ENCODE measurements at places on chromosomes 4 and X.

- no peak for DNase-seq
These were observed 57.3 kb downstream of the FRYL start for GRCh38 chr4:48722509-48723446.

GRCh38 chr4:32042486-32043247, 1322.5 kb downstream of the PCDH7 start:
- no peak for DNase-seq

- no peak for DNase-seq
These were observed 36.9 kb downstream of the FHDC1 start for GRCh38 chr4:152972821-152973628.

- no peak for DNase-seq
These were observed at the start of gene GPRASP2 for GRCh38 chrX:102712216-102712966. Gene GPRASP2 (plus strand): TSS chrX:102712448. CDS start chrX:102714870, 2,422 bp downstream.

DNA sequence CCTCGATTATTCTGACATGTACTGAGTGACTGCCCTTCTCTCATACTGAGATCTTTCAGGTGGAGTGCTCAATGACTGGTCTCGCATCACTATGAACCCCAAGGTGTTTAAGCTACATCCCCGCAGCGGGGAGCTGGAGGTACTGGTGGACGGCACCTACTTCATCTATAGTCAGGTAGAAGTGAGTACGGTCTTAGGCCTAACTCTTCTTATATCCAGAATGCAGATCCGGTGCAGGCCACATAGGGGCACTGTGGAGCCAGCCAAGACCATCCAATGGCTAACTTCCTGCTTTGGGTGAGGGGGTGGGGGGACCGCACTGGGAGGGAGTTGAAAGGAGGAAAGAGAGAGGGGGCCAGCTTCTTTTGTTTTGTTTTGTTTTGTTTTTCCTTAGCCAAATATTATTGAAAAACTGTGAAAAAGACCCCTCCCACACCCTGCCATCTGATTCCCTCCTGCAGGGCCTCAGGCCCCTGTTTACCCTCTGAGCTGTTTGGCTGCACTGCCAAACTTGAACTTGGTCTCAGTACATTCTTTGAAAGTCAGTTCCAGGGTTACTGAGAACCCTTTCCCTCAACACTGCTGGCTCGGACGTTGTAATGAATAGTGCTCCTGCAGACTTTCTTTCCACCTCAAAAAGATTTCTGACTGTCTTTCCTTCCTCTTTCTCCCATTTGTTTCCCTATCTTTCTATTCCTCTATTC, 16.2 kb downstream of the AWAT2 start:
- no peak for DNase-seq

- no peak for DNase-seq
These were observed 22.8 kb downstream of the NELFA start for GRCh38 chr4:1985780-1986577.

GRCh38 chr4:78818530-78819079, 42.5 kb downstream of the BMP2K start:
- no peak for DNase-seq

GRCh38 chrX:124954402-124954801, 365.3 kb upstream of the TEX13C start:
- no peak for DNase-seq

DNA sequence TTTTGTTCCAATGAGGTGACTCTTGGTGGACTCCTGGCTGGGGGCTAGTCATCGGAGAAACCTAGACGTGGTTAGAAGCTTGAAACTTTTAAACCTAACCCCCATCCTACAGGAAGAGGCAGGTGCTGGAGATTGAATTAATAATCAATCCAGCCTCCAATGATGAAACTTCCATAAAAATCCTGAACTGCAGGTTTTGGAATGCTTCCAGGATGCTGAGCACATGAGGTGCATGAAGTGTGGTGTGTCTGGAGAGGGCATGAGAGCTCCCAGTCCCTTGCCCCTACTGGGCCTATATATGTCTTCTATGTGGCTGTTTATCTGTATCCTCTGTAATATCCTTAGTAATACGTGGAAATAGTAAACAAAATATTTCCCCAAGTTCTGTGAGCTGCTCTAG, 90.7 kb upstream of the PDHA2 start:
- no peak for DNase-seq

GRCh38 chr4:837772-838171, 11.8 kb upstream of the CPLX1 start:
- no peak for DNase-seq

DNA sequence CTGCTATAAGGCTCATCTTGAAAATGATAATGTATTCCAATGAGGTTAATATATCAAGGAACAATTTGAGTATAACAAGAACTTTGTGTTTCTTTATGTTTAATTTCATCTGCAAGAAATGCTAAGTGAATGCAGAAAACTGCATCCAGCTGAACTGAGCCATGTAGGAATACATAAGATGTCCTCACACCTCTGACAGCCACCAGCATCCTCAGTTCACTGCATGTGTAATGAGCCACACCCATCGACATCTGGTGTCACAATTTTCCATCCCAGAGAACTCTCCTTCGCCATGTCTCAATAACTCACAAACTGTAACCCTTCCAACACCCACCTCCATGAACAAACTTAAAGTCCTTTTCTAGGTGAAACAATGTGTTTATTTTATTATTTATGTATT, 3.3 kb upstream of the IL21 start:
- no peak for DNase-seq

- DNase-seq, result peak; percentile 89
These were observed 4.5 kb downstream of the DTHD1 start for GRCh38 chr4:36285784-36286480.

DNA sequence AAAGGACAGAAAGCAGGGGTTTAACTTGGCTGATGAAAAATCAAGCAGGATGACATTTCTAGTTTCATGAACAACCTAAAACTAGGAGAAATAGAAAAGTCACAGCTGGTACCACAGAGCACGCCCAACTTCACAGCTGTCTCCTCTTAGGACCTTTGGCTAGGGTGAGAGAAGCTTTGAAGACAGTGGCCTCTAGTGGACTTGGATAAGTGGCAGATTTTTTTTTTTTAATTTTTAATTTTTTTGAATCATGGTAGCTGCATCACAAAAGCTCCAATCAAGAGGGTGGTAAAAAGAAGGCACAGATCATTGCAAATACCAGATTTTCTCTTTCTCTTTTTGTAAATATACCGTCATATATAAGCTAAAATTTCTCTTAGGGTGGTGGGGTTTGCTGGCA, 20.2 kb upstream of the MAP3K15 start:
- no peak for DNase-seq

- DNase-seq, result no peak
These were observed 156.1 kb downstream of the FRAS1 start for GRCh38 chr4:78213218-78213617.

DNA sequence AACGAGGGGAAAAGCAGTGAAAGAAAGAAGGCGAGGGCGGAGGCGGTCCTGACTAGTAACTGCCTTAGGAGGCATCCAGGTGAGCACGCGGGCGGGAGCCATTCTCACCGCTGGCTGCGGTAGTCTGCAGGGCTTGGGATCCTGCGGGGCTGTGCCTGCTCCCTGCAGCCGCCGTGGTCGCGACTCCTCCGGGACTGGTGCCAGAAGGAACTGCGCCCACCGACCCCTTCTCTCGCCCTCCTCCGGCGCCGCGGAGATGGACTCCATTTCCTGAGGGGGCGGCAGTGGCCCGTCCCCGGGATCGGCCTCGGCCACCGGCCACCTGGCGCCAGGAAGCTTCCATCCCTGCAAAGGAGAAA, 543 bp downstream of the NFXL1 start:
- DNase-seq, result peak; percentile 2

DNA sequence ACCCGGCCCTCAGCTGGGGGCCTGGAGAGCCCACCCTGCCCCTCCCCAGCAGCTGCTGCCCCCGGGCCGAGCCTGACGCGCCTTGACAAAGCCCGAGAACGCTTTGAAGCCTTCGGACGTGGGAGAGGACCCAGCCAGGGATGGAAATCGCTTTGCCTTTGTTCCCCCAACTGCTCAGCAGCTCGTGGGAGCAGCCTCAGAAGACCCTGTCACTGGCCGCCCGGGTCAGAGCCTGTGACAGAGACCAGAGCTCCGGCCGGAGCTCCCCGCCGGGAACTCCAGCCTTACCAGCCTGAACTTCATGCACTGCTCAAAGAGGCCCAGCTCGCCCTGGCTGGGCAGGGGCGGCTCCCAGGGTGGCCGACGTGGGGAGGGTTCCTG, 2.6 kb upstream of the SLC6A8 start:
- DNase-seq, result no peak

DNA sequence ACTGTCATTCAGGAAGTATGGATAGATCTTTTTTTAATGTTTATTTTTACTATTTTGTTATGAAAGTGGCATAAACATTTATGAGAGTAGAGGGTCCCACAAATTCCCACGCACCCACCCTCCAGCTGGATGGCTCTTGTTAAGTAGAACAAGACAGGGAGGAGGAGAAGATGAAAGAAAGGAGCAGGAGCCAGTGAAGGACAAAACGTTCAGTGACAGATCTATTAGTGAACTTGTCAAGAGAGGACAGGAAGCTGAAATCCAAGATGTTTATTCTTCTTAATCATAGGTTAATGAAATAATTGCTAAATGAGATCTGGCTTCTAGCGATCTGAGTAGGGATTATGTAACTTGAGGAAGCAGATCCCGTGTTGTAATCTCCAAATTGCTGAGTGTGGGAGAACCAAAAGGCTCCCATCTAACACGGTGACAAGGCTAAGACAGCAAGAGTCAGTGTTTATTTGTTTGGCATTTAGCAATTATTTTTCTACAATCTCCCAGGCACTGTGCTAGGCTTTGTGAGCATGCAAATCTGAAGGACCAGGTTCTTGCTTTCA, 162.5 kb downstream of the SHROOM3 start:
- no peak for DNase-seq

GRCh38 chrX:68727696-68728095, 80.2 kb downstream of the STARD8 start:
- no peak for DNase-seq

- peak; percentile 20 for DNase-seq
These were observed 59.5 kb upstream of the KDR start for GRCh38 chr4:55184600-55185523.

DNA sequence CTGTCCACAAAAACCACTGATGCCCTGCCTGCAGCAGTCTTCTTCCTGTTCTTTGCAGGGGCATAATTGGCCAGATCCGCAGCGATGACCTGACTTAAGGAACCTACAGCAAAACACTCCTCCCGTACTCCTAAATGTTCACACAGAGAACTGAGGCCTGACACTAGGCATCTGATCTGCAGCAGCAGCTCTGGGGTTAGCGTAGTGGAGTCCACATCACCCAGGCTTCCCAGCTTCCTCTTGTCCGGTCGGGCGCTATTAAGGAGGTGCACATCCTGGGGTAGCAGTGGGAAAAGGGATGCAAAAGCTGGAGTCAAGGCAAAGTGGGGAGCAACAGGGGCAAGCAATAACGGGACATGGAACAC, 758 bp downstream of the SCFD2 start:
- DNase-seq, result no peak

DNA sequence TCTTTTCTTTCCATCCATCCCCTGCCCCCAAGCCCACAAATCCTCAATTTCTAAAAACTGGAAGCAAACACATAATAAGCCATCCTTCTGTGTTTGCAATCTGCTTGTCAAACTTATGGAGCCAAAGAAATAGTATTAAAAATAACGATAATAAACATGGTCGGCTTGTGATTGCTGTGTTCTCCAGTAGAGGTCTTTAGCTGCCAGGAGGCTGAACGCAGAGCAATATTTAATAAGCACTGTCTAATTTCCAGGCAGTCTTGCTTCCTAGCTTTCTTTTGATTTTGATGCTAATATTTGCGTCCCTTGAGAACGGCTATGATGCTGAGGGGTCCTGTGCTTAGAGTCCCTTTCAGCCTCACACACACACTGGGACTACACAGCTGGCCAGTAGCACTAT, 3.2 kb upstream of the HELT start:
- no peak for DNase-seq

DNA sequence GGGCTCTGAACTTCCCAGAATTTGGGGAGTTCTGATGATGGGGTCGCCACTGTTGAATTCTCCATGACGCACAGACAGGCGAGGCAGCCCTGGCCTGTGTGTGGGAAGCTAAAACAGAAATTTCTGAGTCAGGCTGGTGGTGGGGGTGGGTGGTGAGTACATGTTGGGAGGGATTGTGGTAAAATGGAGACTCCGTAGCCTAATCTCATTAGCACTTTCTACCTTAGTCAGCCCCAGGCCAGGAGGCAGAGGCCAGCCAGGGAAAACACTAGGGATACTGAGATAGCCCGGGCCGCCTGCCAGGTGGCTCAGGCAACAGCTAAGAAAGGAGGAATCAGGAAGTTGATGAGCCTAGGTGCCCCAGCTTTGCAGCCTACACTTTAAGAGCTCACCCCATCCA, 39.3 kb upstream of the NHSL2 start:
- no peak for DNase-seq

- DNase-seq, result no peak
These were observed 119.0 kb upstream of the WDR17 start for GRCh38 chr4:175946472-175947116.

- DNase-seq, result no peak
These were observed 60.1 kb downstream of the SEPTIN11 start for GRCh38 chr4:77009511-77010115.

- DNase-seq, result no peak
These were observed 107.8 kb downstream of the ANK2 start for GRCh38 chr4:113157086-113157857.

DNA sequence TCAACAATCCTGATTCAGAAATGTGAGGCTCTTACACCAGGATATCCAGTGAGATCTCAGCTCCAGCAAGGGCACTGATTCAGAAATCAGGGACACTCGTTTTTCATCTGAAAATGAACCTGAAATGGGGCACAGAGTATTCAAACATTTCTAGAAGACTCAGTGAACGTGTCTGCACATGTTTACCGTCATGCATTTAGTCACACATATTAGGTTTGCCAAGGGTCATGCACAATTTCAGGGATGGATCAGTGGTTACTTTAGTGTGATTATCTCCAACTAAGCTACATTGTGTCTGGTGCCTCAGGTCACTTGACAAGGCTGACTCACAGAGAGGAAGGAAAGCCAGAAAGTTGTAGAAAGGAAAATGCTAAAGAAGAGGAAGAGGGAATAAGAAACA, 33.6 kb upstream of the SPANXN2 start:
- no peak for DNase-seq

GRCh38 chrX:132751063-132751690, 207.3 kb downstream of the HS6ST2 start:
- DNase-seq, result no peak

- no peak for DNase-seq
These were observed 136.5 kb downstream of the RBM47 start for GRCh38 chr4:40493160-40493559.

GRCh38 chr4:113591982-113592381, 169.6 kb downstream of the CAMK2D start:
- DNase-seq, result no peak

DNA sequence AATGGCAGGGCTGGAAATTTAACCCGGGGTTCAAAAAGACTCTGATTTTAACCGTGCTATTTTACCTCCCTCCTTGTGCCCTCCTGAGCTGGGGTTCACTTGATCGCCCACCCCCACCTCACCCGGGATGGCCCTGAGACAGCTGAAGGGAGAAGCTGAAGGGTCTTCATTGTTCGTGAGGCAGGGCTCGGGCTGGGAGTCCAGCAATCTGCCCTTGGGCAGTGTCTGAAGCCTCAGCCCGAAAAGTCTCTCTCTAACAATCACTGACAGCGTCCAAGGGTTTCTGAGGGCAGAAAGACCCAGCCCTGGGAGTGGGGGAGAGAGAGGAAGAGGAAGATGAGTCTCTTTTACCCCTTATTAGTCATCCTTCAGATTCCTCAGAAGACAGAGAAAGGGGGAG, 39.4 kb upstream of the PHOX2B start:
- no peak for DNase-seq

- no peak for DNase-seq
These were observed 1506.0 kb downstream of the PCDH7 start for GRCh38 chr4:32226204-32226603.
